ENCODE measurements at places on chromosomes 3 and 15. TPM values are rescaled to one million over a fixed set of nuclear protein-coding genes. Genes with fewer than 3 reads are reported as not detected.

GRCh38 chr3:193843474-193844301, 250.7 kb downstream of the OPA1 start:
- no peaks in the 10 kb centered on the region for H3K27me3 ChIP-seq
- no peaks in the 10 kb centered on the region for H3K4me1 ChIP-seq
- no peak overlapping the region for H3K27ac ChIP-seq
- no peaks in the 10 kb centered on the region for H3K36me3 ChIP-seq
- DNase-seq, result no peak

- no peaks in the 10 kb centered on the region for H3K4me1 ChIP-seq
- no peak overlapping the region for H3K4me3 ChIP-seq
- H3K27me3 ChIP-seq, result peaks cover 3% of the 10 kb centered on the region
- H3K36me3 ChIP-seq, result no peaks in the 10 kb centered on the region
- DNase-seq, result no peak
- H3K27ac ChIP-seq, result no peak overlapping the region
Observed at GRCh38 chr3:169241991-169242707, 421.4 kb downstream of the MECOM start.

GRCh38 chr3:128808672-128809071, 70.7 kb upstream of the ACAD9 start:
- H3K27ac ChIP-seq, result no peak overlapping the region
- H3K36me3 ChIP-seq, result peaks cover 48% of the 10 kb centered on the region
- H3K27me3 ChIP-seq, result no peaks in the 10 kb centered on the region
- H3K4me1 ChIP-seq, result peaks cover 27% of the 10 kb centered on the region

GRCh38 chr15:79403501-79403900, 28.6 kb upstream of the MINAR1 start:
- no peaks in the 10 kb centered on the region for H3K27me3 ChIP-seq
- no peak for DNase-seq
- H3K36me3 ChIP-seq, result no peaks in the 10 kb centered on the region
- no peaks in the 10 kb centered on the region for H3K4me1 ChIP-seq
- no peak overlapping the region for H3K4me3 ChIP-seq
- no peak overlapping the region for H3K27ac ChIP-seq

DNA sequence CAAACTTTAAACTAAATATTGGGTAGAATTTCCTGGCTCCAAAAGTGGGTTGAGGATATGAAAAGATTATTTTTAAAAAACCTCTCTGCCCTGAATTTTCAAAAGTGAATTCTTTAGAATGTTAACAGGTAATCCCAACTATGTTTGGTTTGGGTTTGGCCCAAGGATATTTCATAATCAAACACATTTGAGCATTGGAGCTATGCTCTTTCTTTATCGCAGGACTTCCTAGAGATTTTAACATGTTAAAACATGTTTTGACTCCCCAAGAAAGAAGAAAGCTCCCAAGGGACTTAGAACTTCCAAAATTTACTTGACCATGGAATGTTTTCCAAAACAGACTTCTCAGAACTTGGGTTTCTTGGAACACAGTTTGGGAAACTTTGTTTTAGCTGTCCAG, 75.6 kb upstream of the SYNPR start:
- no peak for DNase-seq
- no peak overlapping the region for H3K4me3 ChIP-seq
- no peak overlapping the region for H3K27ac ChIP-seq
- H3K4me1 ChIP-seq, result no peaks in the 10 kb centered on the region
- no peaks in the 10 kb centered on the region for H3K36me3 ChIP-seq

The ALDH1A3 gene
- total RNA-seq, result not detected

Data from CD4-positive, alpha-beta memory T cell (primary cell).